ENCODE measurements at places on chromosomes 7 and 10. TPM values are rescaled to one million over a fixed set of nuclear protein-coding genes. Genes with fewer than 3 reads are reported as not detected.

LRRC27 gene
- total RNA-seq, result 1.8 TPM

DNA sequence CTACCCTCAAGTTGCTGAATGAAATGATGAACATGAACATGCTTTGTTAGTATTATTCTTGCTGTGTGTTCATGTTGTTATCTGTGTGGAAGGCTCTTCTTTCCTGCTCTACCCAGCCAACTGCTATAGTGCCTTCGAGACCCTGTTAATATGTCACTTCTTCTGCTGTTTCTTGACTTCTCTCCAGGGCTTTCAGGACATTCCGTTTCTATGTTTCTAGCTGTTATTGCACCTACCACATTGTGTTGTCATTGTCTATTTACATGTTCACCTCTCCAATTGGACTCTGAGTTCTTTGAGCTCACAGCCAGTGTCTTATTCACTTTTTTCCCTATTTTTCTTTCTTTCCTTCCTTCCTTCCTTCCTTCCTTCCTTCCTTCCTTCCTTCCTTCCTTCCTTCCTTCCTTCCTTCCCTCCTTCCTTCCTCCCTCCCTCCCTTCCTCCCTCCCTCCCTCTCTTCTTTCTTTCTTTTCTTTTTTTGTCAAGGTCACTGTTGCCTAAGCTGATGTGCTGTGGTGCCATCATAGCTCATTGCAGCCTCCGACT lies 40.4 kb downstream of the BAMBI start:
- no peaks in the 10 kb centered on the region for H3K27me3 ChIP-seq
- no peak overlapping the region for H3K27ac ChIP-seq
- H3K4me3 ChIP-seq, result no peak overlapping the region

GRCh38 chr7:37395618-37396259 lies 52.9 kb downstream of the ELMO1 start:
- no peak overlapping the region for H3K27ac ChIP-seq
- no peak for DNase-seq
- H3K27me3 ChIP-seq, result no peaks in the 10 kb centered on the region
- H3K4me3 ChIP-seq, result no peak overlapping the region

- H3K27ac ChIP-seq, result no peak overlapping the region
- H3K36me3 ChIP-seq, result no peaks in the 10 kb centered on the region
- no peaks in the 10 kb centered on the region for H3K4me1 ChIP-seq
- no peak for DNase-seq
Observed at GRCh38 chr7:31108097-31108657, 56.1 kb downstream of the ADCYAP1R1 start.

- H3K4me3 ChIP-seq, result no peak overlapping the region
- no peaks in the 10 kb centered on the region for H3K27me3 ChIP-seq
- no peak overlapping the region for H3K27ac ChIP-seq
Observed at GRCh38 chr7:1281068-1281467, 48.4 kb downstream of the UNCX start.

- no peaks in the 10 kb centered on the region for H3K27me3 ChIP-seq
- DNase-seq, result no peak
- peaks cover 7% of the 10 kb centered on the region for H3K4me1 ChIP-seq
Observed at GRCh38 chr10:80537736-80538480, at the start of gene SH2D4B. TSS of gene SH2D4B (plus strand) at chr10:80537902. CDS start at chr10:80538332, 430 bp downstream.
